Activated T-cell treated with anti-CD3 and anti-CD28 coated beads, Interleukin-2, amount 50 U/mL, for 72 hours (primary cell): ENCODE measurements at places on chromosomes 2 and 18. TPM values are rescaled to one million over a fixed set of nuclear protein-coding genes. Genes with fewer than 3 reads are reported as not detected.
A peak's percentile ranks its signal among the peaks of the same experiment; 100 is the strongest.

The AFF3 gene
- total RNA-seq: 0.39 TPM

The ITGA4 gene
- 47.5 TPM for total RNA-seq

The GPAT2 gene
- 12.4 TPM for total RNA-seq

The REG3G gene
- total RNA-seq: not detected

The TUBA4B gene
- not detected for total RNA-seq

DNA sequence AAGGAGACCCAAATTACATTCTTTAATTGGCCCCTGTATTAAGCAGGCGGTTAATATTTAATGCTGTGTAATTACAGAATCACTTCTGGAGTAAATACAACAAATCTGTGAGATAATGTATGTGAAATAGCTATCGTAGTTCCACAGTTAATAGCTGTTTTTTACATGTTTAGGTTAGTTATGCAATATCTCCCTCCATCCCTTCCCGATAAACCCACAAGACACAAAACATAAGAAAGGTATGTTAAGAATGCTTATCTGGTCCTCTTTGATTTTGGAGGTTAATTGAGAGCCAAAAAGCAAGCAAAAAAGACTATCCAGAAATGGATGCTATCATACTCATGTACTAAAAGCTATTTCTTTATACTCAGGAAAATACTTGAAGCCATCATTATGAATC lies 49.1 kb downstream of the ZNF638 start:
- peaks cover 25% of the 10 kb centered on the region for H3K4me1 ChIP-seq
- no peak for DNase-seq
- H3K27me3 ChIP-seq: no peaks in the 10 kb centered on the region

DNA sequence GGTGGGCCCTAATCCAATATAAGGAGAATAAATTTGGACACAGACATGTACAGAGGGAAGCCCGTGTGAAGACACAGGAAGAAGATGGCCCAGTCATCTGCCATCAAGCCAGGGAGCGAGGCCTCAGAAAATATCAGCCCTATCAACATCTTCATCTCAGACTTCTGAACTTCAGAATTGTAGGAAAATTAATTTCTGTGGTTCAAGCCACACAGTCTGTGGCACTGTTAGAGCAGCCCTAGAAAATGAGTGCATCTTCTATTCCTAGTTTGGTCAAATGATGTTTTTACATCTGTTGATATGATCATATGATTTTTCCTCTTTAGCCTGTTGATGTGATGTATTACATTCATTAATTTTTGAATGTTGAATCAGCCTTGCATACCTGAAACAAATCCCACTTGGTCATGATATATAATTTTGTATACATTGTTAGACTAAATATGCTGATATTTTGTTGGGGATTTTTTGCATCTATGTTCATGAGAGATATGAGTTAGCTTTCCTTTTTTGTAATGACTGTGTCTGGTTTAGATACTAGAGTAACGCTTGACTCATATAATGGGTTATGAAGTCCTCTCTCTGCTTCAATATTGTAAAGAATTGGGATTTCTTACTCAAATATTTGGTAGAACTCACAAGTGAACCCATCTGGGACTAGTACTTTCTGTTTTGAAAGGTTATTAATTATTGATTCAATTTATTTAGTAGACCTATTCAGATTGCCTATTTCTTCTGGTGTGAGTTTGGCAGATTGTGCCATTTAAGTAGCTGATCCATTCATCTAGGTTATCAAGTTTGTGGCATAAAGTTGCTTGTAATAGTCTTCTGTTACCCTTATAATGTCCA lies 451.4 kb downstream of the EIPR1 start:
- H3K4me3 ChIP-seq: no peak overlapping the region
- H3K4me1 ChIP-seq: no peaks in the 10 kb centered on the region
- H3K27ac ChIP-seq: no peak overlapping the region
- no peak for DNase-seq
- peaks cover 30% of the 10 kb centered on the region for H3K27me3 ChIP-seq
- peaks cover 3% of the 10 kb centered on the region for H3K36me3 ChIP-seq

- no peak overlapping the region for H3K27ac ChIP-seq
- H3K36me3 ChIP-seq: peaks cover 2% of the 10 kb centered on the region
- no peak for DNase-seq
These were observed 601.8 kb downstream of the LRP1B start for GRCh38 chr2:141528990-141529389.

GRCh38 chr2:189115126-189115525 lies 64.4 kb downstream of the COL5A2 start:
- H3K4me1 ChIP-seq: peaks cover 21% of the 10 kb centered on the region
- H3K27ac ChIP-seq: no peak overlapping the region
- no peak for DNase-seq
- no peaks in the 10 kb centered on the region for H3K36me3 ChIP-seq
- no peaks in the 10 kb centered on the region for H3K27me3 ChIP-seq
- no peak overlapping the region for H3K4me3 ChIP-seq

DNA sequence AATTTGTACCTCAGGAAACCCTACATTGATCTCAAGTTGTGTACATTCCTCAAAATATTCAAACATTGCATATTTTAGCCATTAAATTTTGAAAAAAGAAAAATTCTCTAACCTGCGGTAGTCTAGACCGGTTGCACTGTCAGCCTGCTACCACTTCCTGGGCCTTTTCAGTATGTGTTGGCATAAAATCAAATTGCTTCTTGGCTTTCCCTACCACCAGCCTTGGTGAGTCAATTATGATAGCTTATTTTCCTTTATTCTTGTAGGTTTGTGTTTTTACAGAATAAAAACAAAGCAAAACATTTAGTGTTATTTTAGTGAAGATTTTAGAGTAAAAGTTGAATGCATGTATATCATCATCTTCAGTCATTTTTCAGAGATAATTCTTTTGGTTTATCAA lies 61.2 kb downstream of the FAM171B start:
- H3K4me1 ChIP-seq: no peaks in the 10 kb centered on the region
- no peak overlapping the region for H3K27ac ChIP-seq
- DNase-seq: no peak
- H3K36me3 ChIP-seq: no peaks in the 10 kb centered on the region
- H3K27me3 ChIP-seq: no peaks in the 10 kb centered on the region

- no peaks in the 10 kb centered on the region for H3K36me3 ChIP-seq
- H3K4me1 ChIP-seq: no peaks in the 10 kb centered on the region
- no peak for DNase-seq
- H3K27me3 ChIP-seq: no peaks in the 10 kb centered on the region
- no peak overlapping the region for H3K4me3 ChIP-seq
These were observed 616.7 kb downstream of the GALR1 start for GRCh38 chr18:77866351-77866750.

GRCh38 chr2:106830191-106830590 lies 55.8 kb downstream of the ST6GAL2 start:
- H3K27ac ChIP-seq: no peak overlapping the region
- DNase-seq: no peak
- H3K4me1 ChIP-seq: no peaks in the 10 kb centered on the region
- H3K36me3 ChIP-seq: no peaks in the 10 kb centered on the region

DNA sequence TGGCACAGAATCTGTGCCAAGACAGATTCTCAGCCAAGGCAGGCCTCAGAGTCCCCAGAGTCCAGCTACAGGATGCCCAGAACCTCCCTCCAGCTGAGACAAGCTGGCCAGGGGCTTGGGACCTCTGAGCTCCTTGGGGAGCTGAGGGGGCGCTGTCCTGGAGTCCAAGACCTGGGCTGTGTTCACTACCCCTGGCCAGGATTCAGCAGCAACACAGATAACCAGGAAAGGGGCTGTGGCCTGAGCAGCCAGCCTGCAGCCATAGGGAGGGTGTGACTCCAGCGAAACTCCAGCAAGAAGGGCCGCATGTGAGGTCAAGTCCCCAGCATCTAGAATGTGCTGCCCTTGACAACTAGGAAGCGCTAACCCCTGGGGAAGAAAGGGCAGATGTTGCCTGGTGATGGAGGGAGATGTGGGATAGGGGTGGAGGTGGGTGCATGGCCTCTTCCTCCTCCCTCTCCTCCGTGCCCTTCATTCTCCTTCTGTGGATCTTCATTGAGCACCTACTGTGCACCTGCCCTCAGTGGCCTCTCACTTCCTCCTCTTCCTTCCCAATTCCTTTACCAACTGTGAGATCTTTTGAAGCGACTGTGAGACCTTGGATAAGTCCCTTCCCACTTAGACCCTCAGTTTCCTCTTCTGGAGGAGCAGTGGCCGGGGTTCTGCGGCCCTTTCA lies 7.7 kb upstream of the ARID5A start:
- H3K36me3 ChIP-seq: no peaks in the 10 kb centered on the region
- H3K4me1 ChIP-seq: peaks cover 94% of the 10 kb centered on the region
- peak overlapping the region; percentile 94 for H3K4me3 ChIP-seq

DNA sequence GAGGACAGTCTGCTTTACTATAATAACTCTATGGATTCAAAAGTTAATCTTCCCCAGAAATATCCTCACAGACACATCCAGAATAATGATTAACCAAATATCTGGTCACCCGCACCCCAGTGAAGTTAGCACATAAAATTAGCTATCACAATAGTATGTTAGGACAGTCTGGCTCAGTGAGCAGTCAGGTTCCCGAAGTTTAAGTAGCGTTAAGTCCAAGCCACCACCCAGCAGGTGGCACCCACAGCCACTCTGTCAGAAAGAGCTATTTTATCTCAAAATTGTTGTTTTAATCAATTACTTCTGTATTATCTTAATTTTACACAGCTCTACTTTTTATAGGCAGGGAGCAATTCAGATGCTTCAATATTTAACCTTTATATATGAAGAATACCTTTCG lies 537.5 kb downstream of the MBD2 start:
- no peaks in the 10 kb centered on the region for H3K4me1 ChIP-seq
- DNase-seq: no peak
- no peaks in the 10 kb centered on the region for H3K36me3 ChIP-seq
- no peak overlapping the region for H3K27ac ChIP-seq
- H3K4me3 ChIP-seq: no peak overlapping the region

DNA sequence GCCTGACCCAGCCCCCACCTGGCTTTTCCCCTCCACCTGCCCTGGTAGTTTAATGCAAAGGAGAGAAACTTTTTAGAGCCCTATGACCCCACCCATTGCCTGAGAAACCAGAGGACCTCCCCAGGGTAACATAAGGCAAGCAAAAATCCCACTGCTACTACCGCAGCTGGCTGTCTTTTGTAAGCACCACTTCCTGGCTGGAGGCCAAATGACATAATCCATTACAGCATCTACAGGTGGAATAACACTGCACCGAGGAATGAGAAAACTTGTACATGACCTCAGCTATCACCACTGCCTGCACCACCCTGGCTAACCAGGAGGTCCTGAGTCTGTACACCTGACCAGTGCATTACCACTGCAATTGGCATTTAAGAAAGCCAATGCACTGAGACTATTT lies 149.6 kb upstream of the GALNT5 start:
- H3K27ac ChIP-seq: no peak overlapping the region
- DNase-seq: no peak
- no peaks in the 10 kb centered on the region for H3K4me1 ChIP-seq
- H3K27me3 ChIP-seq: no peaks in the 10 kb centered on the region

DNA sequence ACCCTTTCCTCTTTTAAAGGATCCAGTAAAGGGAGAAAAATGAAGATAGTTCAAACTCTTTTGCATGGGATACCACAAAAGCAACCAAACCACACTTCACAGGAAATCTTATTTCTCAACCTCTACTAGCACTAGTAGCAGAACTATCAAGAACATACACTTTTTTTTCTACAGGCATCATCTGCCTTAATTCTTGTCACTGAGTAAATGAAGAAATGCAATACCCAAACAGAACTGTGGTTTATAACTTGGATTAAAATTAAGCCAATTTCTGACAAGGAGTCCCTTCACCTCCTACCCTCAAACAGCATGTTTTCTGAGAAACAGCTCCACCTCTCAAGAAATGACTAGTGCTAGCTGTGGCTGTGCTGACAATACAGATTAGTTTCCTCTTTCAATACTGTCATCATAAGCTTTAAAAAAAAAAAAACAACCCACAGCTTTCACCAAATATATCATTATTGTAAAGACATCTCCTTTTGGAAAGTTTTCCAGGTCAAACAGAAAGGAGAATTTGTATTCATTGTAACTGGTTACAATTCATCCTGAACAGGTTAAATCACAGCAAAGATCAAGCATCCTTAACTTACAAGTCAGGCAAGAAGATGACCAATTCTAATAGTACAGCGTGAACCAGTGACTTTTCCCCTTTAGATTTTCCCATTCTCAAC lies 44.4 kb downstream of the PTPN2 start:
- peak overlapping the region; percentile 100 for H3K27ac ChIP-seq
- H3K4me1 ChIP-seq: peaks cover 81% of the 10 kb centered on the region

- no peaks in the 10 kb centered on the region for H3K27me3 ChIP-seq
- DNase-seq: no peak
- H3K36me3 ChIP-seq: no peaks in the 10 kb centered on the region
- H3K27ac ChIP-seq: no peak overlapping the region
These were observed 416.8 kb downstream of the FIGN start for GRCh38 chr2:163319006-163319405.

GRCh38 chr2:129722306-129723019 lies 257.0 kb upstream of the RAB6C start:
- no peaks in the 10 kb centered on the region for H3K4me1 ChIP-seq
- H3K4me3 ChIP-seq: no peak overlapping the region
- no peaks in the 10 kb centered on the region for H3K36me3 ChIP-seq
- no peak overlapping the region for H3K27ac ChIP-seq
- no peak for DNase-seq

GRCh38 chr18:26215247-26215970 lies 10.8 kb upstream of the TAF4B start:
- H3K4me1 ChIP-seq: peaks cover 43% of the 10 kb centered on the region
- peak; percentile 45 for DNase-seq
- H3K4me3 ChIP-seq: peak overlapping the region; percentile 71
- no peaks in the 10 kb centered on the region for H3K27me3 ChIP-seq

DNA sequence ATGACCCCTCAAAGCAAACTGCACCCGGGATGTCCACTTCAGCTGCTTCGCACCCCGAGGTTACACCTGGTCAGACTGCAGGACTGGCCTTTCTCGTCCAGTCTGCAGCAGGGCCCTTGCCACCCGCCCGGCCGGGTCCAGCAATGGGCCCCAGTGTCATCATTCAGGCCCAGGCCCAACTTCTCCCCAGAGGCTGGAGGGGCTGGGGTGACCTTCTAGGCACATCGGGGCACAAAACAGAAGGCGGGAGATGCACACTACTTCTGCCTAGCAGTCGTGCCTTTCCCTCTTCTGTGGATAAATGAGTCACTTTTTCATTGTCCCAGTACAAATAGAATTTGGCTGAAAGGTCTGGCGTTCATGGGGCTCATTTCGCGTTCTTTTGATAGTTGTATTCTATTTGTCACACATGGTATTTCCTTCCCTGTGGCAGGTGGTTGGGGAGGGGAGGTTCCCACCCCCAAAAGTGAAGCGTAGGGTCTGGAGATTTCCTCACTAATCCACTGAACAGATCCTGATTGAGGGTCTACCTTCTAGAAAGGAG lies 56.9 kb upstream of the ID2 start:
- peaks cover 18% of the 10 kb centered on the region for H3K4me1 ChIP-seq
- peaks cover 21% of the 10 kb centered on the region for H3K27me3 ChIP-seq
- no peak overlapping the region for H3K27ac ChIP-seq
- H3K4me3 ChIP-seq: no peak overlapping the region
- no peaks in the 10 kb centered on the region for H3K36me3 ChIP-seq
- no peak for DNase-seq

DNA sequence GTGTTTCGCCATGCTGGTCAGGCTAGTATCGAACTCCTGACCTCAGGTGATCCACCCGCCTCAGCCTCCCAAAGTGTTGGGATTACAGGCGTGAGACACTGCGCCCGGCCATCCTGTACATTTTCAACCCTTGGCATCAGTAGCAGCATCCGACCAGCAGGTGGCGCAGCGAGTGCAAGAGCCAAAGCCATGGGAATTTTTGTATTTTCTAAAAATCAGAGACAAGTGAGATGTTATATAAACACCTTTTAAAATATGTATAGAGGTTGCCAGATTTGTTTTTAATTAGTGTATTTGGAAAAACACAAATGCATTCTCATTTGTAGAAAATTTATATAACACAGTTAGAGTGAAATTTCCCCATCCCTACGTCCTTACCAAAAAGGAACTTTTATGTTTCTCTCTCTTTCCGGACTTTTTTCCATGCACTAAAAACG lies 36.8 kb downstream of the MOGAT1 start:
- H3K27ac ChIP-seq: no peak overlapping the region
- peak overlapping the region; percentile 6 for H3K4me3 ChIP-seq
- H3K4me1 ChIP-seq: peaks cover 24% of the 10 kb centered on the region
- peak; percentile 75 for DNase-seq
- no peaks in the 10 kb centered on the region for H3K36me3 ChIP-seq
